ENCODE measurements at places on chromosomes 5 and 9. TPM values are rescaled to one million over a fixed set of nuclear protein-coding genes. Genes with fewer than 3 reads are reported as not detected.

DNA sequence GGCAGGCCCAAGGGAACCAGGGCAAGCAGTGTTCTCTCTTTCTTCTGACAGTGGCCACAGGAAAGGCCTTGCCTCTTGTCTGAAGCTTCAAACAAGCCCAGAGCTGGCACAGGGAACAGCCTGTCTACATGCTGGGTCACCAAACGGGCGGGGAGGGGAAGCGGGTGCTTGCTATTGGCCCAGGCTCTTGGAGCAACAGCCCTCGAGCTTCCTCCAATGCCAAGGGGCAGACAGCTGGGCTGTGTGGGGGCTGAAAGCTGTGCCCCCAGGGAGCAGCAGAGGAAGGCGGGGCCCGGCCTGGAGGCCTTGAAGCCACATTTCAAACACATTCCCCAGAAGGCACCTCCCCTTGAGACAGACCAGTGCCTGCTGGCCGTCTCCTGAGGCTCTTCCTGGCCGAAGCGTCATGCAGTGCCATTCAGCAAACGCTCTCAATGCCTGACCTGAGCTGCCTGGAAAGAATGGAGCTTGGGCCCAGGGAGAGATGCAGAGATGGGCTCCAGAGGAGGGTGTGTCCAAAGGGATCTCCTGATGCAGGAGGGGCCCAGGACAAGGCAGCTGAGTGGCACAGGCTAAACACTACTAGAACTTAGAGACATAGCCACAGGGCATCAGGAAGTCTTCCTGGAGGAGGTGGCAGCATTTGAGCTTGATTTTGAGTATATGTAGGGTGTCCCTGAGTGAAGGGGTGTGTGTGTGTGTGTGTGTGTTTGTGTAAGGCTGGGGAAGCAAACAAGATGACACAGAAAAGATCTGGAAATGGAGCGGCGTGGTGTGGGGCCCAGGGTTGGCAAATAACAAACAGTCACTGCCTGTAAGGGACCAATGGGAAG, 2.5 kb downstream of the FIBCD1 start:
- peak; percentile 28 for DNase-seq

THBS4 gene
- total RNA-seq = 6.9 TPM

DNA sequence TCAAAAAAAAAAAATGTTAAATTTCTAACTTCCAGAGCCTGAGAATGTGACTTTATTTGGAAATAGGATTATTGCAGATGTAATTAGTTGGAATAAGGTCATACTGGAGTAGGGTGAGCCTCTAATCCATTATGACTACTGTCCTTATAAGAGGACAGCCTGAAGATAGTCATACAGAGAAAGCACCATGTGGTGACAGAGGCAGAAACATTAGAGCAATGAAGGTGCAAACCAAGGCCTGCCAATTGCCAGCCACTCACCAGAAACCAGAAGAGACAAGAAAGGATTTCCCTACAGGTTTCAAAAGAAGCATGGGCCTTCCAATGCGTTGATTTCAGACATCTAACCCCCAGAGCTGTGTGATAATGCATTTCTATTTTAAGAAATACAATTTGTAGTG, 659.2 kb upstream of the CHD1 start:
- no peak for DNase-seq

PLPP7 gene
- total RNA-seq = 5.8 TPM

- DNase-seq = no peak
Measured at GRCh38 chr5:151234476-151235238, 10.8 kb upstream of the CCDC69 start.

DNA sequence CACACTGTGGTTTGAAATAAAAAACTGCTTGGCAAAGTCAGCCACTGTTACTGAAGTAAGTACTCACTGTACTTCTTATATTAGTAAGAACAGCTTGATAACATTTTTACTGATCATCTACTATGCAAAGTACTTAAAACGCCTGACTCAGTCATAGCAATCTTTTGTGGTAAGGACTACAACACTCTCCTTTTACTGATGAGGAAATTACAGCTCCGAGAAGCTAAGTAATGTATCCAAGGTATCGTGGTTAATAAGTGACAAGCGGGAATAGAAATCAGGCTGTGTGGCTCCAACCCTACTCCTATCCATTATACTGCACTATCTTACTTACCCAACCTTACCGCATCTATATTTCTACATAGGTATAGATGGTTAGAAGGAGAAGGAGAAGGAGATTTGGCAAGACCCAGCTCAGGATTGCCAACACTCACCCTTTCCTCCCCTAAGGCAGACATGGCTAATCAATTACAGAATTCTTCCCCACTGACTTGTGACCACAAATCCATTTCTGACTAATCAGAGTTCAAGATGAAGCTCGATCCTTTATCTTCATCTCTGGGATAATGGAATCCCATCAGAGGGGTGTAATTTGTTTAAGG, 281.4 kb downstream of the SPOCK1 start:
- DNase-seq = no peak

DNA sequence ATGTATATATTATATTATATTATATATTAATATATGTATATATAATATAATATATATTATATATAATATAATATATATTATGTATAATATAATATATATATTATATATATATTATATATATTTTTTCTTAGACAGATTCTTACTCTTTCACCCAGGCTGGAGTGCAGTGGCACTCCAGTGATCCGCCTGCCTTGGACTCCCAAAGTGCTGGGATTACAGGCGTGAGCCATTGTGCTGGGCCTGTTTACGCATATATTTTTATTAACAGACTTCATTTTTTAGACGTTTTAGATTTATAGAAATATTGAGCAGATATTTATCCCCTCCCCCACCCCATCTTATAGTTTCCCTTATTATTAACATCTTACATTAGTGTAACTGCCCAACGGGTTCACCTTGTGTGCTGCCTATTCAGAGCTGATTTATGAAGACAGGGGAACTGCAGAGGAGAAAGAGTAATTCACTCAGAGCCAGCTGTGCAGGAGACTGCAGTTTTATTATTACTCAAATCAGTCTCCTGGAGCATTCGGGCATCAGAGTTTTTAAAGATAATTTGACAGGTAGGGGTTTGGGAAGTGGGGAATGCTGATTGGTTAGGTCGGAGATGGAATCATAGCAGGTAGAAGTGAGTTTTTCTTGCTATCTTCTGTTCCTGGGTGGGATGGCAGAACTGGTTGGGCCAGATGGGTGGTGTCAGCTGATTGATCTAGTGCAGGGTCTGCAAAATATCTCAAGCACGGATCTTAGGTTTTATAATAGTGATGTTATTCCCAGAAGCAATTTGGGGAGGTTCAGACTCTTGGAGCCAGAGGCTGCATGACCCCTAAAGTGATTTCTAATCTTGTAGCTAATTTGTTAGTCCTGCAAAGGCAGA, 93.4 kb downstream of the UNC13B start:
- no peak for DNase-seq

GRCh38 chr9:129637102-129637501, 4.8 kb downstream of the ASB6 start:
- no peak for DNase-seq
